ENCODE measurements at places on chromosomes 13 and 19.

- DNase-seq = no peak
Measured at GRCh38 chr19:5958074-5958850, 19.7 kb downstream of the RANBP3 start.

DNA sequence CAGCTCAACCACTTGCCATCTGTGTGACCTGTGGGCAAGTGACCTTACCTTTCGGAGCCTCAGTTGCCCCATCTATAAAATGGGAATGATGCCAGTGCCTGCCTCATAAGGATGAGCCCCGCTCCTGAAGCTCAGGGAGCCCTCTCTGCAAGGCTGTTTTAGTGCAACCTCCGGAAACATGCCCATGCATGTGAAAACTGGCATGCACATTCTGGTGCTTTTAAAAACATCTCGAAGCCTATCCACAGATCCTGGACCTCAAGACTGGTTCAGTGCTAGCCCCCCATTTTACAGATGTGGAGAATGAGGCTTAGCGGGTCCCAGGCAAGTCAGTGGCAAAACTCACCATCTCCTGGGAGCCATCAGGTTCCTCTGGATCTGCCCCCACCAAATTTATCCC lies 5.6 kb downstream of the CADM4 start:
- no peak for DNase-seq

DNA sequence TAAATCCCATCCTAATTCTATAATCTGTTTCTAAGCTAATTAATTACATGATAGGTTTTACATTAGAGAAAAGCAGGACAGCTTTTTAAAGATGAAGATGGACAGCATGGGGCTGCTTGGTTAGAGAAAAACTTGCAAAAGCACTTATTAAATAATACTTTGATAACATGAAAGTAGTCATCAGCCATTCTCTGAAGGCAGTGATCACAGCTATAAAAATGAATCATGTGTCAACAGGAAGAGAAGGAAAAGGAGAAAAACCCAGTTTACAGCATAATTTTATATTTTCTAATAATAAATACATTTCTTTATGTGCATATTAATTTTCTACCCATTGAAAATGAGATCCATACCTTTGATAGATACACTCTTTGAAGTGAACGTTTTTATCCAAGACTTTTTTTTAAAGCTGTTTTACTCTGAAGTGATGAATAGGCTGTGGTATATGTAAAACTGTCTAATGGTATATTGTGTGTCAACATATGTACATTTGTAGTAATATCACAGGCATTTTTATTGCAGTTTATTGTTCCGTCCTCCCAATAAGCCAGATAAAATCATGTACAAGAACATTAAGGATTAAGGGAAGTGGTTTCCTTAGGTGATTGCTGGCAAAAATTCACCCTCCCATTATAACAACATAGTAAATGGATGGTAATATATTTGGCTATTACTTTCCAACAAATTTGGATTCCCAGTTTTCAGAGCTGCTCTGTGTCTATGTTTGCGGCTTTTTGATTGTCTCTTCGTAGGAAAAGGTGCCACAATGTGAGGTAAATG lies 1.3 kb upstream of the KLF5 start:
- DNase-seq = no peak

DNA sequence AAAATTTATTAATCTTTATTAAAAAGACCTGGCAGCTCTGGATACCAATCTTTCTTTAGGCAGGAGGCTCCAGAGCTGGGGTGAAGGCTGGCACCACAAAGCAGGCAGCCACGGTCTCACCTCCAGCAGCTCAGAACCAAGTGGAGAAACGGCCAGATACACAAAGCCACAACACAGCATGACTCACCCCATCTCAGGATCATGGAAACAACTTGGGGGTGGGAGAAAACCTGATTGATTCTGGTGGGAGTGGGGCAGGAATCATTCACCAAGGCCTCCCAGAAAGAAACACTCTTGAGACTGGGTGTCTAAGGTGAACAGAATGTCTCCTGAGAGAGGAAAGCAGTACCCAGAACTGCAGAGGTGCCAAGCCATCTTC lies 64.2 kb downstream of the CRYL1 start:
- no peak for DNase-seq

- DNase-seq = no peak
Measured at GRCh38 chr19:38206928-38207327, 17.1 kb downstream of the DPF1 start.

DNA sequence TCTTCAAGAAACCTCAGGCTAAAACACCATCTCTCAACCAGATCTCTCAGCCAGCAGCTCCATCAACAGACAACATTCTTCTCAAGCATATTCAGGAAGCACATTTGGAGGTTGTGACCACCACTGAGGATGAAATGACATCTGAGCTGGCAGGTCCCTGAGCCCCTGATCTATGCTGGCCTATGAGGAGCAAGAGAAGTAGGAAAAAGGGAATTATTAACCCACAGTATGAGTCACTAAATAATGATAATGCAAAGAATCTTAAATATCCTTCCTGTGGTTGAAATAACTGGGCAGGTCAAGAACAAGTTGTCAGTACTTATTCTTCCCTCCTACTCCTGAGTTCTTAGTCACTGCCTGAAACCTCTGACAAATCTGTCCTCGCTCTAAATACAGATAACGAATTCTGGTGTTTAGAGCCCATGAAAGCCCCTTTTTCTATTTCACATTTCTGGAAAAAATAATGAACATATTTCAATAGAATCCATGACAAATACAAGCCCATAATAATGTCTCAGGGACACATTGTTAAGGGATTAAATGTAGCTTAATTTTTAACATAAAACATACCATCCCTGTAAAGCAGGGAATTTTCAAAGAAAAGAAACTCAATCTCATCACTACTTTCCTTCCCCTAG lies 225.8 kb upstream of the IRS2 start:
- no peak for DNase-seq

- no peak for DNase-seq
Measured at GRCh38 chr13:107065036-107065435, 497.1 kb upstream of the ARGLU1 start.

GRCh38 chr19:33676999-33677665 lies 55.4 kb downstream of the CHST8 start:
- no peak for DNase-seq

DNA sequence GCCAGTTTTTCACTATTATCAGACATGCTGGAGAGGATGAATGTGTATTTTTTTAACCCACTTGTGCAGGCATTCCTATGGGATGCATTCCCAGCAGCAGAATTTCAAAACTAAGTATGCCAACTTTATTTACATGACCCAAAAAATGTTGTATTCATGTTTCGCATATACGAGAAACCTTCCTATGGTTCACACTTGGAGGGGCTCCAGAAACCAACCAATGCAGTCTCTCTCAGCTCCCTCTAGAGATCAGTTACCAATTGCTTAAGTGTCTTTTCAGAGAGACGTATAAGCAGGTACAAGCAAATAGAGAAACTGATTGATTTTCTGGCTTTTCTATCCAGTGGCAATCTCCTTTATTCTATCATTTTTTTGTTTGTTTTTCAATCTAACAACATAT lies 5.5 kb upstream of the PTOV1 start:
- DNase-seq = no peak

GRCh38 chr19:55370305-55370988 lies at the start of gene IL11:
Gene IL11, minus strand, starts transcription at chr19:55370463. Its CDS starts 153 bp downstream, at chr19:55370310.
- DNase-seq = no peak

DNA sequence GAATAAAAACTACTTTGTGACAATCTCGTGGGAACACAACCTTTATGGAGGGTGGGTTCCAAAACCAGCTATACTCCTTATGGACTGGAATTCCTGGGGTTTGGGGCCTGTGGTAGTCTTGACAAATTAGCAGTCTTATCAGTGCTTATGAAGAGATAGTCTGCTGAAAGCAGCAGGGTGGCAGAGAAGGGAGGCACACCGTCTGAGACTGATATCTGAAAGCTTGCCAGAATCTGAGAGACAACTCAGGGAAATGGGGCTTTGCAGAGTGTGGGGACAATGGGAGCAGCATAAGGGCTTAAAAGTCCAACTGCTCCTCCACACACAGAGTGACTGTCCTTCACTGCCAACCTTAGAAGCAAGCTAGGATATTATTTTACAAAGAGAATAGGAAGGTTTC lies 95.9 kb downstream of the UGGT2 start:
- no peak for DNase-seq

DNA sequence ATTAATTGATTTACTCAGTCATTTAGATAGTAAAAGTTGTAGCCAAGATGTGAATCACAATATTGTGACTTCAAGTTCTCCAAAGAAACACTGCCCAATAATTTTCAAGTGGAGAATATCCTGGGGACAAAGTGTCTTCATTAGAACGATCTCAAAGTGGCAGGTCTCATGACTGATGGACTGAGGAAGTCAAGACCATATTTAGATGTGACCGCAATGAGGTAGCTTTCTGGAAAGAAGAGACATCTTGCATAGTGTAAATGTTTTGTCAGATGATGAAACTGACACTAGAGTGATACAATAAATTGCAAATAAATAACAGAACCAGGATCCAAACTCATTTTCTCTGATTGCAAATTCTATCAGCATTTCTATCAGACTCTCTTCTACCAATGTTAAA lies 1476.9 kb downstream of the EFNB2 start:
- DNase-seq = no peak

DNA sequence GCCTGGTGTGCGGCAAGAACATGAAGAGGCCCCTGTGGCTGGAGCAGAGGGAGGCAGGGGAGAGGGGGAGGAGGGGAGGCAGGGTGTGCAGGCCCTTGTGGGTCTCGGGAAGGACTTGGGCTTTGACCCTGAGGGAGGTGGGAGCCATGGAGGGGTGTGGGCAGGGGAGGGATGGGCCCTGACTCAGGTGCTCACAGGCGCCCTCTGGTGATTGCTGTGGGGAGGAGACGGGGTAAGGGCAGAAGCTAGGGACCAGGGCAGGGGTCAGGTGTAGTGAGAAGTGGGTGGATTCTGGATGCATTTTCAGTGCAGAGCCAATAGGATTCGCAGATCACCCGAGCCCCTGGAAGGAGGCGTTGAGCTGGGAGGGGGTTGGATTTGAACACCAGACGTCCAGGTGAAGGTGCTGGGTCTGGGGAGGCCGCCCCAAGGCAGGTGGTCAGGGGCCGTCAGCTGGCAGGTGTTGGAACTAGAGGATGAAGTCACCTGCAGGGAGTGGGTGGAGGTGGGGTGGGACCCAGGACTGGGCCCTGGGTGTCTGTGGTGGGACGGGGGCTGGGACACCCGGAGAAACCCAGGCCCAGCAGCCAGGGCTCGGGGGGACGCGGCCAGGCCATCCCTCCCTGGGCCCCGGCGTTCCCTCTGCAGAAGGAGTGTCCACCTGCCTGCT lies 185.4 kb downstream of the KDM4B start:
- DNase-seq = peak; percentile 58

DNA sequence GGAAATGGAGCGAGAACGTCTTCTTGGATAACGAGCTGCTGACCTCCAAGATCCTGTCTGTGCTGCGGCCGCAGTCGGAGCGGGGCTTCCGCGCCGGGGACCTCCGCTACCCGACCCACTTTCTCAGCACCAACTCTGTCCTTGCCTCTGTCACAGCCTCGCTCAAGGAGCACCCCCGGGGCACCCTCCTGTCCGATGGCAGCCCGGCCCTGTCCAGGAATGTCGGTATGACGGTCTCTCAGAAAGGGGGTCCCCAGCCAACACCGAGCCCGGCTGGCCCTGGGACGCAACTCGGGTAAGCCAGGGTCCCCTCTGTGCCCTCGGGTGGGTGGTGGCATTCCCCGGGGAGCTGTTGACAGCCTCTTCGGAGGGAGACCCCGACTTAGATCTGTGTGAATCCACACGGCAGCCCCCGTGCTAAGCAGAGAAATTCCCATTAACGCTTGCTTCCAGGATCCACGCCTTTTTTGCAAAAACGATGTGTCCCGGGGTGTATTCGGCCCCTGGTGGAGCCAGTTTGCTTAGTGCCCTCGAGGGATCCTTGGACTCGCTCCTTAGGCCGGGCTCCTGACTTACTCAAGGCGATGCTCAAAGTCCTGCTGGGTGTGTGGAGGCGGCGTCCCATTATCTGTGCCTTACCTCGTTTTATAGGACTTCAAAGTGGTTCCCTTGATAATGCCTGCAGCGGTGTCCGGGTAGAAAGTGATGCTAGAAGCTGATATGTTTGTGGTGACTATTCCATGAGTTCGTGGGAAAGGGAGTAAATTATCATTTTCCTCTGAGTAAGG lies 48.5 kb downstream of the PEX11G start:
- no peak for DNase-seq

DNA sequence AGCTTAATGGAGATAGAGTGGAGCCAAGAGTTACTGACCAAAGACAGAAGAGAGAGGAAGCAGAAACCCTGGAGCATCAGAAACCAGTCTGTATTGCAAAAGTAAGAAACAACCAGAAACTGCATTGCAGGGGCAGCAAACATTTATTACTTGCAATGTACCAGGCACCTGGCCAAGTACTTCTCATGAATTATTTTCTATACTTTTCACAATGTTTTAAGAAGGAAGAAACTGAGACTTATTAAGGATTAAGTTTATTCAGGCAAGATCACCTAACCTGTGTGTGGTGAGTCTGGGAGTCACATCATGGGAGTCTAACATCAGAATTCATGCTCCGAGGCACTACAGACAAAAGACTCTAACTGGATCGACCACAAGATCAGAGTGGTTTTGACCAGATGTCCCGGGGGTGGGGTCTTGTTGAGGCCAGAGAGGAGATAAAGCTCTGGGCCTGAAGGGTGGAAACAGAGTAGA lies 47.4 kb downstream of the TNFRSF19 start:
- no peak for DNase-seq

DNA sequence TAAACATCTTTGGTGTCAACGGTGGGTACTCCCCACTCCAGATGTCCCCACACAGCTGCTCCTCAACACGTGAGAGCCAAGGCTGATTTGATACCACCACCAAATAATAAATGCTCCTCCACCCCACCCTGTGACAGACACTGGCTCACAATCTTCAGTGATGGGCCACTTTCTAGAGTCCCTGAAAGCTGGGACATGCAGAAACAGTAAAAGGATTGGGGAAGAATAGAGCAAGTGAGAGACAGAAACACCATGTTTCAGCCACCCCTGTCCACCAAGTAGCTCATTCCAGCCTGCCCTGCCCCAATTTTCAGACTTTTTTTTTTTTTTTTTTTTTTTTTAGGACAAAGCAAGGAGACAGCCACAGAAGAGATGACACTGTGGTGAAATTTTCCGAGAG lies 1.6 kb downstream of the SLC46A3 start:
- DNase-seq = no peak

- no peak for DNase-seq
Measured at GRCh38 chr19:33294058-33294798, 8.1 kb downstream of the CEBPA start.

DNA sequence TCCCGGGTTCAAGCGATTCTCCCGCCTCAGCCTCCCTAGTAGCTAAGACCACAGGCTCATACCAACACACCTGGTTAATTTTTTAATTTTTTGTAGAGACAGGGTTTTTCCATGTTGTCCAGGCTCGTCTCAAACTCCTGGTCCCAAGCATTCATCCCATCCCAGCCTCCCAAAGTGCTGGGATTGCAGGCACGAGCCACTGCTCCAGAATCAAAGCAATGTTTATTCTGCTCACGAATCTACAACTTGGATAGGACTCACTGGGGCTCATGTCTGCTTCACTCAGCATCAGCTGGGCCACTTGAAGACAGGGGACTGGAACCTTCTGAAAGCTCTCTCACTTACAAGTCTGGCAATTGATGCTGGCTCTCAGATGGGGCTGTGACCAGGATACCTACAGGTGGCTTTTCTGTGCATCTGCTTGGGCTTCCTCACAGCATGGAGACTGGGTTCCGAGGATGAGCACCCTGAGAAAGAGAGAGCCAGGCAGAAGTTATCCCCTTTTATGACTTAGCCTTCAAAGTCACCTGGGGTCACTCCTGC lies 8.2 kb upstream of the ZNF792 start:
- no peak for DNase-seq

GRCh38 chr19:51277112-51277511 lies 26.2 kb downstream of the SIGLECL1 start:
- DNase-seq = no peak

Data from activated B cell treated with CpG ODN at 0.5 μM for 24 hours (primary cell).